Upper lobe of left lung (tissue), 6 donors: ENCODE measurements at places on chromosomes 4 and X. TPM values are rescaled to one million over a fixed set of nuclear protein-coding genes. Genes with fewer than 3 reads are reported as not detected.

Gene CFAP99
- 4.8 TPM for total RNA-seq

Gene DHRSX
- total RNA-seq = 19.8 TPM

Gene YIPF7
- not detected for total RNA-seq

Gene IL3RA
- total RNA-seq = 30.6 TPM

Gene CXXC4
- 1.1 TPM for total RNA-seq

Gene LRAT
- not detected for total RNA-seq

Gene TLR10
- total RNA-seq = not detected

Gene WNK3
- 0.89 TPM for total RNA-seq

Gene MAP7D3
- 7.7 TPM for total RNA-seq

Gene POU4F2
- not detected for total RNA-seq

- DNase-seq = no peak
Observed at GRCh38 chrX:54066841-54067240, 22.6 kb upstream of the PHF8 start.

- no peak for DNase-seq
Observed at GRCh38 chr4:27360790-27361267, 500.2 kb downstream of the STIM2 start.

DNA sequence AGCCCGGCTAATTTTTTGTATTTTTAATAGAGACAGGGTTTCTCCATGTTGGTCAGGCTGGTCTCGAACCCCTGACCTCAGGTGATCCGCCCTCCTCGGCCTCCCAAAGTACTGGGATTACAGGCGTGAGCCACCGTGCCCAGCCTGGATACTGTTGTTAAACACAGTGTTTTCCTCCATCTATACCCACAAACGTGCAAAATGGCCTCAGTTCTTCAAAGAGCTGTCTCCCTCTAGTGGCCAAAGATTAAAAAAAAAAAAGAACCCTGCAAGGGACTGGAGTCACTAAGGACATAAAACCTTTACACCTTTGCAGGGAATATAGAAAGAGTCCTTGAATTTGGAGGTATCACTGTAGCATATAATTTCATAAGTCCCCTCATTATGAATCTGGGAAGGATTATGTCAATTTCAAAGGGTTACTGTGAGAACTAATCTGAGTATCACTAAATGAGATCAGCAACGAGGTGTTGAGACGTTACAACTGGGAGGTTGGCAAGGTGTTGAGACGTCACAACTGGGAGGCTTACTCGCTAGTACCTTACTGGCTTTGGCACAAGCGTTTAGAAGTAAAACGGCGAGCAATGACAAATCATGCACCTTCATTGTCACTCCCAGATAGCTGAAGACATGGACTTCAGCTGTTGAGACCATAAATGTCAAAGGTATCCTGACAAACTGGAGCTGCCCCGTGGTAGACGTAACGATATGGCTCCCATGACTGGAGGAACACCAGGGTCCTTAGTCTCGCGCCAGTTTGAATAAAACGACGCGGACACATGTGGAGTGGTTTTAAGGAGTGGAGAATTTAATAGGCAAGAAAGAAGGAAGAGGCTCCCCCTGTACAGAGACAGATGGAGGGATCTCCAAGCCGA lies 33.4 kb upstream of the ENPP6 start:
- no peak for DNase-seq

GRCh38 chr4:73869130-73870055 lies at the start of gene CXCL1:
TSS of gene CXCL1 (plus strand) at chr4:73869393. CDS start at chr4:73869471, 78 bp downstream.
- peak; percentile 36 for DNase-seq

- no peak for DNase-seq
Observed at GRCh38 chr4:175833574-175834311, 21.7 kb upstream of the GPM6A start.

- DNase-seq = no peak
Observed at GRCh38 chr4:24112466-24112865, 222.6 kb upstream of the PPARGC1A start.

GRCh38 chr4:104486716-104487504 lies 7.8 kb downstream of the CXXC4 start:
- DNase-seq = no peak

GRCh38 chrX:40878766-40879165 lies 143.4 kb upstream of the MED14 start:
- DNase-seq = no peak

DNA sequence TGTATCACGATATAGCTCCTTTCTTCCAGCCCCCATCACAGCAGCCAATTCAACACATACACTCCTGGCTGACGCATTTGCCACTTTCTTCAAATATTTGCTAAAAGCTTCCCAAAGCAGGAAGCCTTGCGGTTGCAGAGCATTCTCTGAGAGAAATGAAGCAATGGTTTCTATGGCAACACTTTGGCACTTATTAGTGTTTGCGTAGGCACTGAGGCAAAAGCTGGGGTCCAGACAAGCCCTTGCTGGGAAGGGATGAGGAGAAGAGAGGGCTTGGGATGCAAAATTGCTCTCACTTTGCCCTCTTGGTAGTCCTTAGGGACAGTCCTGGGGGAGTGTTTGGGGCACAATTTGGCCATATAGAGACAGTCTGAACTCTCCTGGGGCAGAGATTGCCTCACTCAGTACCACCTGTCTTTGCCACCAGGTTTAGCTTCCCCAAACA lies 55.0 kb upstream of the PAK3 start:
- DNase-seq = no peak

DNA sequence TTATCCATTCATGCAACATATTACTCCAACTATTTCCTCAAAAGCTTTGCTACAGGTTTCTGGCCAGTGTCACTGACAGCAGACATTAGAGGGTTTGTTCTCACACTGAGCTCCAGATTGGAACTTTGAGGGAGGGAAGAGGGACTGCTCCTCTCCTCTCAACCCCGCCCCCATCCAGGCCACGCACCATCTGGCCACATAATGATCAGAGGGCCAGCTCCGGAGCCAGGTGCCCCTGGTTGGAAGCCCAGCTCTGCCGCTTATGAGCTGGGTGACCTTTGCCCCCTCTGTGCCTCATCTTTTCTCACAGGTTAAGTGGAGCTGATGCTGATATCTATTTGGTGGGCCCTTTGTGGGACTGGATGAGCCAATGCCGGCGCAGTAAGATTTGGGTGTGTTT lies 55.8 kb downstream of the C4orf50 start:
- no peak for DNase-seq

GRCh38 chr4:6695660-6696610 lies 2.3 kb downstream of the S100P start:
- DNase-seq = no peak

- DNase-seq = no peak
Observed at GRCh38 chr4:174716986-174717770, 111.9 kb downstream of the GLRA3 start.

DNA sequence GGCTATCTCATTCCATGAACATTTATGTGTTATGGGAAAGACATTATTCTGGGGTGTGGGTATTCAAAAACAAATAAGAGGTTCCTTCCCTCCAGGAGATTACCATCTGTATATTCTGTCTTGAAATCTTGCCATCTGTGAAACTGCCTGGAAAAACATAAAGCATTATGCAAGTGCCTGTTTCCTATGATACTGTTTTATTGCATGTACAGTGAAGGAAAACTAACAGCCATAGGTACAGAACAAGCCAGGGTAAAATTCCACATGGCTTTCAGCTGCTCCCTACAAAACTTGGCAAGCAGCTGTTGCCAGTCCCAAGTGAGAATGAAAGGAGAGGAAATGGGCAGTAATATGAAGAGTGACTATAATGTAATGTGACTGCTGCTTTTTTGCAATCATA lies 136.0 kb downstream of the GUCY2F start:
- no peak for DNase-seq

GRCh38 chrX:110087485-110088356 lies 84.8 kb downstream of the TMEM164 start:
- DNase-seq = peak; percentile 40

- no peak for DNase-seq
Observed at GRCh38 chrX:31124536-31124935, 52.7 kb upstream of the FTHL17 start.

GRCh38 chrX:6238576-6238975 lies 9.9 kb upstream of the NLGN4X start:
- DNase-seq = no peak

DNA sequence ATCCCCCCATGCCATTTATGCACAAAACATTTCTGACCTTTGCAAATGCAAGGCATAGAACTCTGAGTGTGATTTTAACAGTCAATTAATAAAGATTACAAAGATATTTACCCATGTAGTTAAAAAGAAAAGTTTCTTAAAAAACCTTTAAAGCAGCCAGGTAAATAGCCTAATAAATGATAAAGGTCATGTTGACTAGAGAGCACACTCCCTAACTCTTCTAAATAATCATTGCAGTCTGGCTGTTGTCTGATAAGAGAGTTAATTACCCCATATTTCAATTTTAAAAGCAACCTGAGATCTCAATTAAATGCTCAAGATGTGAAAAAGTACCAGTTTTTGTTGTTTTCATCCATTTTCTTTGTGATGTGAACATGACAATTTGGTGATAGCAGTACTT lies 291.5 kb upstream of the SMIM31 start:
- DNase-seq = no peak

- no peak for DNase-seq
Observed at GRCh38 chr4:79201971-79202370, 123.9 kb downstream of the NAA11 start.

- no peak for DNase-seq
Observed at GRCh38 chr4:151700566-151701316, 60.1 kb downstream of the GATB start.

DNA sequence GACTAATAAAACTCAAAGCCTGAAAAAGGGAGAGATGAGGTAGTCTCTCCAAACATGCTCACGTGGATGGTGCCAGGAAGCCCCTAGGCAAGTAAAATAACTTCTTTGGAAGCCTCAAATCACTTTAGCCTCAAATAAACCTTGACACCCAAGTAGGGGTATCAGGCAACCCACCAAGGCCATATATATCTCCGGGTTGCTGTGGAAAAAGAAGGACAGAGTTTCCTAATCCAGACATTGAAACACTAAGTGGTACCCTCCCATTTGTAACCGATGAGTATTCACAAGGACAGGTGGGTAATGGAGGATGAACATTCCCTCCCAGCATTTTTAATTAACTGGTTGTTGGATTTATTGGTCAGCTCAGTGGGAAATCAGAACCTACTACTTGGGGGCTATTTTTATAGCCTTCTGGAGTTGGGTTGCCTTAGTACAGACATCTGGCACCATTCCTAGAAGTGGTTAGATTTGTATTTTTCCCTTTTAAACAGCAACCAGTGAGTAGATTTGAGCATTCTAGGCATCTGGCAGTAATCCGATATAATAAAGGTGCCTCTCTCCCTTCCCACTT lies 87.7 kb downstream of the GPC3 start:
- DNase-seq = no peak

- DNase-seq = no peak
Observed at GRCh38 chr4:179325181-179325580, 1882.9 kb upstream of the AGA start.

- DNase-seq = no peak
Observed at GRCh38 chr4:26308568-26308967, 12.2 kb upstream of the RBPJ start.

DNA sequence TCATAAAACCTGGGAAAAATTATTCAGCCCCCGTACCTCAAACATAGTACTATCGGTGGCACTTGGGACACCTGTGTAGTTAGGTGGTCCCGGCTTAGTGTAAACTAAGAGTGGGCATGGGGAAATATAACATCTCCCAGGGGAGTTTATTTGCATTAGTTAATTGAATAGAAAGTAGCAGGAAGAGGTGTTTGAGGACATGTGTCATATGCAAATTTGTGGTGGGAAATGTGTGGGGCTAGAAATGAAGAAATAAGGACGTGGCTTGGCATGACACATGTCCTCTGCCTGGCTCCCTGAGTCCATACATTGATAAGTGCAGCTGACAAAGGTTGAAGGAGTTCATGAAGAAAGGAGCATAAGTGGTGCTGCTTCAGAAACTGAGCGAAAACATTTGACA lies 483.6 kb downstream of the SH2D1A start:
- DNase-seq = no peak

- DNase-seq = peak; percentile 25
Observed at GRCh38 chr4:109803924-109804571, 2.2 kb upstream of the CFI start.

DNA sequence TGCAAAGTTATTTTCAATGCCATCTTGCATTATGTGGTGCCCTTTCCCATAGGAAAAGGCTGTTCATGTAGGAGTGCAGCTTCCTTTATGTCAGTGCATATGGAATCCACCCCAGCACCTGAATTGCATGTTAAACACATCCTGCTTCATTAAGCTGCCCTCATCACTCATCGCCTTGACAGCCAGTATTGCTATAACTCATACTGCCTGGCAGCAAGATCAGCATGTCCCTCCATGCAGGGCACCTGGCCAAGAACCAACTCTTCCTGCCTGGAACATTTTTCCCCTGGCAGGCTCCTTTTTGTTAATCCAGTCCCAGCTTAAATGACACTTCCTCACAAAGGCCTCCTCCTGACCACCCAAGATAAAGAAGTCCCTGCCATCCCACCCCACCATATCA lies 23.5 kb upstream of the CA5B start:
- DNase-seq = no peak

DNA sequence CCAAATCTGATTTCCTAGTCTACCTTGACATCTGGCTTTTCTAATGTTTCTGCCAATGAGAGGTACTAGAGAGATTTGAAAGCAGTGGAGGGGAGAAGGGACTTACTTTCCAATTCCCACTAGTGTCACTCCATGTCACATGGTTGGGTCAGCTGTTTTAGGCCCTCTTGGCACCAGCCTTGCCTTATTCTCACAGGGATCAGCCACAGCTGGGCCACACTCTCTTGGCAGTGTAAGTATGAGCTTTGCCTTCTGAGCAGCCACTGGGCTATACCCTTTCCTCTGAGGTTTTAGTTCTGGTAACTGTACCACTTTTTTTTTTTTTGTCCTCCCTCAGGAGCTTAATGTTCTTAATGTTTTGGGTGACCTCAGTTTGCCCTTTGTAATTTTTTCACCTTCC lies 10.2 kb upstream of the ADH1C start:
- no peak for DNase-seq

DNA sequence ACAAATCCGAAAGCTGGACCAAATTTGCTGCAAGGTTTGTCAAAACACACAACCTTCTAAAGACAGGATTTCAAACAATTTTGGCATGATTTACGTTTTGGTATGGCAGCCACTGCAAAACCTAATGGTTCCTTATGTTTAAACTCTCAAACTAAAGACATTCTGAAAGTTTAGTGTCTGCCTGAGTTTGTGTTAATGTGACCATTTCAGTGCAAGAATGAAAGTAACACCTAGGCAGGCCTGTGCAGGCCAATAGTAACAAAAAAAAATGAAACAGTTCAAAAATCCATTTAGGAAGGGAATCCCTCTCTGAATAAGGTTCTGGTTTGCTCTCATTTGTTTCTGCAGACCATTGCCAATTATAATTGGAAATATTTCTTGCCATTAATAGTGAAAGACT lies 1.9 kb upstream of the LDB2 start:
- DNase-seq = no peak

DNA sequence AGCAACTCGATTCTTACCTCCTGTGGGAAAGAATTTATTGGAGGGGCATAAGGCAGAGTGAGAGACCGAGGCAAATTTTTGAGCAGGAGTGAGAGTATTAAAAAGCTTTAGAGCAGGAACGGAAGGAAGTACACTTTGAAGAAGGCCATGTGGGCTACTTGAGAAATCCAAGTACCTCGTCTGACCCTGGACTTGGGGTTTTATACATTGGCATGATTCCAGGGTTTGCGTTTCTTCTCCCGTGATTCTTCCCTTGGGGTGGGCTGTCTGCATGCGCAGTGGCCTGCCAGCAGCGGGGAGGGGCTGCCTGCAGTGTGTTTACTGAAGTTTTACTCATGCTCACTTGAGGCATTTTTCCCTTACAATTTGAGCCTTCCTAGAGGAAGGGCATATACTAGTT lies 3.4 kb downstream of the GALNT7 start:
- peak; percentile 36 for DNase-seq
